ENCODE measurements at places on chromosomes 3 and 15.
A peak's percentile ranks its signal among the peaks of the same experiment; 100 is the strongest.

DNA sequence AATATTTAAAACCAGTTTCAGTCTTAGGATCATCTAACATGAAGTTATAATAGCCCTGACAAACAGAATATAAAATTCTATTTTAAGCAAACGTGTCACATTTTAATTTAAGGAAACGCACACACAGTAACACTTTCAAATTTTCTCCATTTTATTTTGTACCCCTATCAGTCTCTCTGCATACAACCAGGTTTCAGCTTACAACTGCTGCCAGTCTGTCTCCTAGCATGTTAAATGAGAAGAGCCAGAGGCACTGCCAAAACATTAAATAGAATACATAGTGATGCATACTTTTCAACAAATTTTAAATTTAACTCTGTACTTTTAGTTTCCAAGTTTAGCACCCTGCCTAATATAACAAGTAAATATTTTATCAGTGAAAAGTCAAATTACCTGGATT is 60.8 kb downstream of the UACA start:
- DNase-seq, result no peak

- DNase-seq, result no peak
Measured at GRCh38 chr15:64705006-64705405, 70.4 kb downstream of the RBPMS2 start.

GRCh38 chr3:8529738-8530525 is 28.3 kb downstream of the LMCD1 start:
- no peak for DNase-seq

- DNase-seq, result no peak
Measured at GRCh38 chr3:72275331-72275751, 490.4 kb upstream of the PROK2 start.

GRCh38 chr3:100590114-100590839 is 19.1 kb upstream of the ADGRG7 start:
- DNase-seq, result peak; percentile 57

- no peak for DNase-seq
Measured at GRCh38 chr3:173986861-173987410, 589.4 kb downstream of the NLGN1 start.

- DNase-seq, result no peak
Measured at GRCh38 chr15:97566961-97567360, 393.5 kb upstream of the ARRDC4 start.

DNA sequence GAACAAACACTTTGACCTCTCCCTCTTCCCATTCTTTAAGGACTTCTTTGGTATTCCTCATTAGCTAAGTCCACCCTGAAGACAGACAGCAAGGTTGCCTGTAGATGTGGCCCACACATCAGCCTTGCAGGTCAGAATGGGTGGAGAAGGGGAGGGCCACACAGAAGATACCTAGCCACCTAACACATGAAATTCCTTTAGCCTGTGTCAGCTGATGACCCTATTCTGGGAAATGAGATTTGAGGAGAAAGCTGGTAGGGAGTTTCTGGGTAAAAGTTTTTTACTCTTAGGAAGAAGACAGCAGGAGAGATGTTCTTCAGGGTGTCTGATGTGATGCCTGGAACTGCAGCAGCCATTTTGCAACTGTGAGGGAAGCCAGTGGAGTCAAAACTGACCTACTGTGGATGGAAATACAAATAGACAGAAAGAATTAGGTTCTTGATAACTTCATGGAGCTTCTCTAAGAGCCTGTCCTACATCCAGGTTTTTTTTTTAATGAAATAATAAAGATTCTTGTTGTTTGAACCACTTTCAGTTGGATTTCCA is 17.8 kb upstream of the SMAD6 start:
- no peak for DNase-seq

Data from fibroblast of skin of left quadriceps (primary cell).